ENCODE measurements at places on chromosomes 12 and 14.

DNA sequence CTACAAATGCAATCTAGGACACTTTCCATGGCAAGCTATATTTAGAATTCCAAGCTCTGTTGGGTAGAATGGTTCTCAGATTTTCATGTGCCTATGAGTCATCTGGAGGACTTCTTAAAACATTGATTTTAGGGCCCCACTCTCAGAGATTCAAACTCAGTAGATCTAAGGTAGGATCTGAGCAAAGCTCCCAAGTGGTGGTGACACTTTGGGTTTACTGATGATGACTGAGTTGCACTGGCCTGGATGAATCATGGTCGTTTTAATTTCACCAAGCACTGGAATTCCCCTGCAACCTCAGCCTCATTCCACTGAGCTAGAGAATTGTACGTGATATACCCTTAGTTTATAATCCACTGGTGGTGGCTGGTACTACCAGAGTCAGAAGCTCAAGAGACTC is 86.5 kb downstream of the PPM1H start:
- no peak for DNase-seq

DNA sequence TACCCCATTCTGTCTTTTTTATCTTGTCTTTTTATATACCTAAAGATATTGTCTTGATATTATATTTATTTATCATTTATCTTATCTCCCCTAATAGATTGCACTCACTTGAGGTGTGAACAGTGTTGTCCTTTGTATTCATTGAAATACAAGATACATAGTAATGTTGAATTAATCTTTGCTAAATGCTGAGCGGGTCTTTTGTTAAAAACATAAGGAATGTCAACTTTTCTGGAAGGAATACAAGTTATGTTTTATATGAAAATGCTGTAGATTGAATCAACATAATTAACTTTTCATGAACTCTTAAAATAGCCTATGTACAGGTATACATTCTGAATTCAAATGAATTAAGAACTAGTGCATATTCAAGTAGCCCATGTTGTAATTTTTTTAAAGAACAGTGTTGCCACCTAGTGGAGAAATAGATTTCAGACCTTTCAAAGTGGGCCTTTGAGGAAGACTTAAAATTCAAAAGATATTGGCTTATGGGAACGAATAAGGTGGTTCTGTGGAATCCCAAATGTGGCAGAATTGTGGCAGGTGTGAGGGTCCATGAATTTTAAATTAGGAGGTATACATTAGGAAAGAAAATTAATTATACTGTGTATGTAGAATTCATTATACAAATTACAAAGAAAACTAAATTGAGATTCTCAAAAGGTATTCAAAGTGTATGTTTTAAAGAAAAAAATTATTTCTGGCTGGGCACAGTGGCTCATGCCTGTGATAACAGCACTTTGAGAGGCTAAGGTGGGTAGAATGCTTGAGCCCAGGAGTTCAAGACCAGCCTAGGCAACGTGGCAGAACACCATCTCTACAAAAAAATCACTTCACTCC is 19.1 kb downstream of the BBOF1 start:
- DNase-seq: no peak

- DNase-seq: no peak
Observed at GRCh38 chr12:82517027-82517426, 158.7 kb downstream of the METTL25 start.

DNA sequence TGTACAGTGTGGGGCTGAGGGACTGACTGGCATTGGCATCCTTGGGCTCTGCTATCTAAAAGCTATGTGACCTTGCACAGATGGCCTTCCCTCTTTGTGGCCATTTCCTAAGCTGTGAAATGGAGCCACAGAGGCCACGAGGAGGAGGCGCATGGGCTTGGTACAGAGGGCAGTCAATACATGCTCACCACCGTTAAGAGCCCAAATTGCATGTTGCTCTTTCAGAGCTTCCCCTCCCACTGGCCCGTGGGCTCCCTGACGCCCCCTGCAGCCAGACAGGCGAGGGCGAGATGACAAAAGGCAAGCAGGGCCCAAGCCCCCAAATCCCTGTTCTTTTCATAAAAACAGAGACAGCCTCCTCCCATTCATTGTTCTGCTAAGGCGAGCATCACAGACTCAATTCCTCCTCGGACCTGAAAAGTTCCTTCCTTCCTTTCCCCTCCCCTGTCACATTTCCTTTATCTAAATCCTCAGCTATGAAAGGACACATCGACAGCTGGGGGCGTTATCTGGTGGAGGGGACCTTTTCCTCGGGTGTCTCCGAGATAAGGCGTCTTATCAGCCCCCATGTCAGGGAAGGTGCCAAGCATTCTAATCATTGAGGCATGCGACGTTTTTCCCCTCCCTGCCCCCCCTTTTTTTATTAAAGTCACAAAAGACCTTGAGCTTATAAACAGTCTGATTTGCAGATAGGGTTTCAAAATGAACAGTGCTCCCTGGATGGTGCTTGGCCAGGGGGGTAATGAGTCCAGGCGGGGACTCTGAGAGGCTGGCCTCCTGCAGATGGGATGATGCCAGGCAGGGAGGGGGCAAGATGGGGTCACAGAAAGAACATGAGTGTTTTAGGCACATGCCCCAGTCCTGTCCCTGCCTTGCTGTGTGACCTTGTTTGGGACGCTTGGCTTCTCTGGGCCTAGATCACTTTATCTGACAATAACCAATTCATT is 26.4 kb downstream of the FAM222A start:
- no peak for DNase-seq

DNA sequence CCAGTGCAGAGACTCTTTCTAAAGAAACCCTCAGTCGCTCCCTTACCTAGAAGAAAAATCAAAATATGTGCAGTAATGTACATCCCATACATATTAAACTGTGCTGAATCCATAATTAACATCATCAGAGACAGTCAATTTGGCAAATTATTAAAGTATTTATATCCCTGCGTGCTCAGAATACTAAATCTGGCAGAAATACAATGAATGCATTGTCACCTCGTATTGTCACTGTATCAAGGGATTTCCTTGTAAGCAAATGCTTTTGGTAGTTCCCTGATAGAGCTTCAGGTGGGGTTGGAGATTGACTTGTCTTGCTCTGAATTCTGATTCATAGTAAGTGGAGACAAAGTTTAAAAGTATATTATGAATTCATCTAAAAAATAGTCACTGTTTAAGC is 319.1 kb downstream of the PPFIA2 start:
- no peak for DNase-seq
